K562 (cell line): ENCODE measurements at places on chromosomes 7 and 10.

DNA sequence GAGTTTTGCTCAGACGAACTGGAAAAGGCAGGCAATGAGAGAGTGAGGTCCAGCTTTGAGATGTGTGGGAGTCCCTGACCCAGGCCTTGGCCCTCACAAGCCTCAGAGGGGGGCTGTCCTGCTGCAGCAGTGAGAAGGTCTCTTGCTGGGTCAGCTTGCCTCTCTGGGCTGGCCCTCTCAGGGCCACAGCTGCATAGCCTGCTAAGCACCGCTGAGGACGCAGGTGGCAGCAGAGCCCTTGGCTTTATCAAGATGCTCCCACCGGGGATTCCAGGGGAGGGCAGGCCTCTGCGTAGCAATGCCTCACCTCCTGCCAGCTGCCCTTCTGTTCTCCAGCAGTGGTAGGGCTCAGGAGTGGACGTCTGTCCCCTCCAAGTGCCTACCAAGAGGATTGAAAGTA is 128.7 kb downstream of the COBL start:
- peak; percentile 49 for DNase-seq

GRCh38 chr7:12982178-12982577 is 294.7 kb downstream of the ARL4A start:
- DNase-seq, result no peak

GRCh38 chr7:79050603-79051002 is 402.9 kb downstream of the MAGI2 start:
- DNase-seq, result no peak

GRCh38 chr10:114713525-114714090 is 55.5 kb upstream of the ABLIM1 start:
- no peak for DNase-seq

DNA sequence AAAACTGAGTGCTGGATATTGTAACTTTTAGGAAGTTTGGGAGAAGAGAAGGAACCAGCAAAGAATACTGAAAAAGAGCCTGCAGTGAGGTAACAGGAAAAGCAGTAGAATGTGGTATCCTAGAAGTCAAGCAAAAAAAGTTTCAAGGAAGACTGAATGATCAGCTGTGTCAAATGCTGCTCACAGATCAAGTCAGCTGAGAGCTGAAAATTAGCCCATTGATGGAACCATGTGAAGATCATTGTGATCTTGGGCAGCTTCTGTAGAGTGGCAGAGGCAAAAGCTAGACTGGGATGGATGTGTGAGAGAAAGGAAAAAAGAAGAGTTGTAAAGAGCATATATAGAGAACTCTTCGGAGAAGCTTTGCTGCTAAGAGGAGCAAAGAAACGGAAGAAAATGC is 315.4 kb upstream of the BMPER start:
- no peak for DNase-seq

DNA sequence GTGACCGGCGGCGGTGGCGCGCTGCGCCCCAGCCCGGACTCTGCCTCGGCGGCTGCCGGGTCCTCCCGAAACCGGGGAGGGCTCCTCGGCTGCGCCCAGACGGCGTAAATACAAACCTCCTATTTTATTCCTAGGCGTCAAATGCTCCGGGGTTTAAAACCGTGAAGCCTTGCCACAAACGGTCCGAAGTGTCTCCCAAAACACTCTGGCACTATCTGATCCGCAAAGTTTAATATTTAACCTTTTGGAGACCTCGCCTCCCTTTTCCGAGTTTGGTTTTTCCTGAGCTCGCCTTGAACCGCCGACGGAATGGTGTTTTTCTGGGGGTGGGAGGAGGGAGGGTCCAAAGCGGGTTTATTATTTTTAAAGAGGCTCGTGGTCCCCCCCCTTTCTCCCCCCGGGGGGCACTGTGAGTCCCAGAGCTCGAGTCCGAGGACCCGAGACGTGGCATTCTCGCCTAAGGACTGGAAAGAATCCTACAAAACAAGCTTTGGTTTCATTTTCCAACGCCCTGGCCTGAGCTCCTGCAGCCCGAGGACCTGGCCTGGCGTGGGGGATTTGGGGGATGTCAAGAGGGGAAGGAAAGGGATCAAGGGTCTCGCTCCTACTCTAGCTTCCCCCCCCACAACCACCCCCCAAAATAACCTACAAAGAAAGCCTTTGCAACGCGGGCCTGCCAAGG is 1.8 kb downstream of the TNRC18 start:
- DNase-seq, result peak; percentile 63

- DNase-seq, result no peak
Measured at GRCh38 chr10:60410970-60411369, 21.3 kb upstream of the ANK3 start.

DNA sequence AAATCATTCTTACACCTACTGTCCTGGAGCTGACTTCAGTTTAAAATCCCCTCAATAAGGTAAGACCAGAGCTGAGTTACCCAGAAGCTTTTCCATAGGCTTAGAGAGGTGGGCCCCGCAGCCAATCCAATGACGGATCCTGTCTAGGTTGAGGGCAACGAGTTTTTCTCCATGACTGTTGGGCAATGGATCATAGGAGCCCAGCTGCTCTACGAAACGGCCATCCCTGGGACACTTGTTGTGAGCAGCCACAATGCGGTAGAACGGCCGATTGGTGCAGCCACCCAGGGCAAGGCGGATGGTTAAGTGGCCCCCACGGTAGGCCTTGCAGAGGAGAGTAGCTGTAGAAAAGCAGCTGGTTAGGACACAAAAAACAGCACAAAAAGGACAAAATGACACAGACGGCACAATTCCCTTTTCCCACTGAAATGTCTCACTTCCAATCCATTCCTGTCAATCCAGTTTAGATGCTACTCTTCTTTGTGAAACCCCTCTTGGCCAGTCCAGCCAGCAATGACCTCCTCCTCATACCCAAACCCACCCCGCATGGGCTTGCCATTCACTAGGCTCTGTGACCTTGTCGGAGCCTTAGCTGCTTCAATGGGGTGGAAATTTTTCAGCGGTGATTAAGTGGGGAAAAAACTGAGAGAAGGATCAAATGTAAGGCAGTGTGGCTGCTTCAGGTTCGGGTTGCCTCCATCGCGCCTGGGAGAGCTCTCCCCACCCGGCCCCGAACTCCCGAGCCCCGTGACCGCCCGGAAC is 580 bp downstream of the MRPS16 start:
- DNase-seq, result no peak

GRCh38 chr10:119538632-119539358 is 3.7 kb downstream of the RGS10 start:
- peak; percentile 33 for DNase-seq

- DNase-seq, result no peak
Measured at GRCh38 chr7:17502213-17503060, 204.0 kb downstream of the AHR start.

- DNase-seq, result no peak
Measured at GRCh38 chr7:99244939-99245338, 27.7 kb upstream of the MYH16 start.

DNA sequence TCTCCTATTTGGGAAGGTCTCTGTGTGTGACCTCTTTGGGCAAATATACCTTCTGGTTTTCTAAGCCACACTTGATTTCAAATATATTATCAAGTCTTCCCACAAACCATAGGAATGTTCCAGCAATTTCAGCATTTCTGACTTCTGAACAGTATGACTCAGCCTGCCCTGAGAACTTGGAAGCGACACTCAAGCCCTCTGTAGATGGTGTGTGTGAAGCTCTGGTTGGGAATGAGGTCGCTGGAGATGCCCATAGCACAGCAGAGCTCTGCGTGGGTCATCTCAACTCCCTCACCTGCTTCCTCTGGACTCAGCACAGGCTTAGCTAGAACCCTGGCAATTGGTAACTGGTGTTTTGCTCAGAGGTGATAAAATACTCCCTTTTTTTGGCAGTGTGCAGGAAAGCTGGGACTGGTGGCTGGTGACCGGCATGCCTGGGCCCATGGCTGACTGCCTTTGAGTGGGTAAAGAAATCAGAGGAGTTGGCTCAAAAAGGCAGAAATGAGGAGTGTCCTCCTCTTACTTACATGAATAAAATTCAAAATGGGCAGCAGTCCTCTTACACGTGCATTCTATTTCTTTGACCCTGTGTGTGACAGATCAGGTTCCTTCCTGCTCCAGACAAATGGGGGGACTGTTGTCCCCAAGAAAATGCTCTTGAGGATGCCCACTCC is 87.5 kb upstream of the NRP1 start:
- DNase-seq, result no peak

DNA sequence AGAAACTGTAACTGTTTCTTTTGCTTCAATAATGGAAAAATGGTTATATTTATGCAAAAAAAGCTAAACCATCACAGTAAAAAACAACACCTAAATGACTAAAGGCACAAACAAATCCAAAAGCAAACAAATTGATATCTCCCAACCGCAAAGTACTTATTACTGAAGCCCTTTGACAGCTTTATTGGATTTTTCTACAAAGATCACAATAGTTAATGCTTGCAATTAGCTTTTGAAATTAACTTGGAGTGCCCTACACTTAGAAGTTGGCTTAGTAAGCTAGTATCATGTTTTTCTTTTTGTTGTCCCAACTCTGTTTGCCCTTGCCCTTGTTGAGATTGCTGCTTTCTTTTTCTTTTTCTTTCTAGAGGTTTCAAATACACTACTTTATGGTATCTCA is 257.5 kb downstream of the INHBA start:
- DNase-seq, result no peak

DNA sequence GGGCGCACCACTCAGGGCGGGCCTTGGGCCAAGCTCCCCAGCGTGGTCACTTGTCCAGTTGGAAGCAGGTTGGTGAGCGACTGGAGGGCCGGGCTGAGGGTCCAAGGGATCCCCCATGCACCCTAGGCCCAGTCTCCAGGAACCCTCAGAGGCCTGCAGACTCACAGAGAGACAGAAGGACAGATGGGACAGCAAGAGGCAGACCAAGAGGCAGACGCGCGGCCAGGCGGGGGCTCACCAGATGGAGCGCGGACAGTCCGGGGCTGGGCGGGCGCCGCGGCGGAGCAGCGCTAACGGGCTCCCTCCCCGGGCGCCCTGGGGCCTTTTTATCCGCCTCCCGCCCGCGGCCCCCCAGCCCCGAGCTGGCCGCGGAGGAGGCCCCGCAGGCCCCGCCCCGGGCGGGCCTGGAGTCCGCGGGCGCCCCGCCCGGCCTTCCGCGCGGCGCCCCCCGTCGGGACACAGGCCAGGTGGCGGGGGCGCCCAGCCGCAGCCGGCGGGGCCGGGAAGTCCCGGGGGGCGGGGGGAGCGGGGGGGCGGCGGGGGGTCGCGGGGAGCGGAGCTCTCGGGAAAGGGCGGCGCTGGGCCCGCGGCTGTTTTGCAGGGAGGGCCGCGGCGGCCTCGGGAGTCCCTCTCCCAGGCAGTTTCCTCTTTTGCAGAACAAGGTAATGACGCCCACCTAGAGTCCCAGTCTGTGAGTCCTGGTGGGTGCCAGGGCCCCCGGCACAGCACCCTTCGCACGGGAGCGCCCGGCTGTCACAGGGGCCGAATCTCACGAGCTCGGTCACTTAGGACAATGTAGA is at the start of gene LOXL4:
LOXL4 (minus strand) TSS at position 301 of the 800 bp plus-strand sequence. CDS start 5,175 bp downstream, outside the sequence.
- peak; percentile 89 for DNase-seq

DNA sequence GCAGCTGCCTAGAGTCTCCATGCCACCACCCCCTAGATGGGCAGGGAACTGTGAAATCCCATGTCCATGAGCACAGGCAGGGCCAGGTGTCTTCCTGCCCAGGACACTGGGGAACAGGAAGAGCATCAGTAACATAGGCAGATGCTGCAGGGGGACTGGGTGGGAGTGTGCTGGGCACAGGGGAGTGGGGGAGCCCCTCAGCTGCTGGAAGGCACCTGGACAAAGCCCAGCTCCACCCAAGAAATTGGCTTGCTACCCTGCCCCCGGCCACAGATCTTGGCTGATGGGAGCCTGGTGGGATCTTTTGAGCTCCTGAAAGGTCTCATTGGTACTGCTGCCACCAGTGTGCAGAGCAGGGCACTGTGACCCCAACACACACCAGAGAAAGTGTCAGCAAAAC is 66.7 kb downstream of the TCERG1L start:
- DNase-seq, result no peak

GRCh38 chr10:48235501-48235900 is 39.0 kb downstream of the FRMPD2 start:
- no peak for DNase-seq

DNA sequence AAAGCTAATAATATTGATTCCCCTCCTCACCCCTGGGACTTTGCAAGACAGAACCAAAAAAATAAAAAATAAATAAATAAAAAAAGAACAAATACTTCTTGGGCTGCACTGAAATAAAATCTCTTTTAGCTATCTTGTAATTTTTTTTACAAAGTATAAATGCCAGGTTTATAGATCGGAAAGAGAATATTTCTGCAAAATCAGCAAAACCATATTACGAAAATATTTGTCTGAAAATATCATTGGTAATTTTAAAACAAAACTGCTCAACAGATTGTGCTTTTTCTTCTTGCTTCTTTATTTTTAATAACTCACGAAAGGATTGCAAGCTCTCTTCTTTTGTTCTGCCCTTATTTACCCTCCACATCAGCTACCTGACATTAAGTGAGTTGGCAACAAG is 213.3 kb downstream of the PLXDC2 start:
- DNase-seq, result no peak
